AG08396 (cell line): ENCODE measurements at places on chromosomes 12 and 14.

DNA sequence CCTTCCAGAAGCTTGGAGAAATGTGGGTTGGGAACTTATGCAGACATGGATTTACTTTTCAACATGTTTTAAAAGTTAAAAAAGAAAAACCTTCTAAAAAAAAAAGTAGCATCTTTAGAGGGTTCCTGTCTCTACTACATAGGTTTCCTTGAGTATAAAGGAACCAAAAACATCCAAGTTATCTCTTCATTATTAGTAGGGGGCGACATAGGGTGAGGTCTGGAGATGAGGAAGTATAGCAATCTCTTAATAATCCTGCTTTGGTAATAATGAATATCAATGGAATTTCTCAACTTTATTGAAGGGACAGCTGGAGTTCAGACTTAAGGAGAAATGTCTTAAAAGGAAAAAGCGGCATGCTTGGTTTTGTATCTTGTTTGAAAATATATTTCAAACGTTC, 6.5 kb upstream of the PLXNC1 start:
- no peak for DNase-seq

- DNase-seq = no peak
Observed at GRCh38 chr14:76768671-76769500, 7.6 kb downstream of the VASH1 start.

DNA sequence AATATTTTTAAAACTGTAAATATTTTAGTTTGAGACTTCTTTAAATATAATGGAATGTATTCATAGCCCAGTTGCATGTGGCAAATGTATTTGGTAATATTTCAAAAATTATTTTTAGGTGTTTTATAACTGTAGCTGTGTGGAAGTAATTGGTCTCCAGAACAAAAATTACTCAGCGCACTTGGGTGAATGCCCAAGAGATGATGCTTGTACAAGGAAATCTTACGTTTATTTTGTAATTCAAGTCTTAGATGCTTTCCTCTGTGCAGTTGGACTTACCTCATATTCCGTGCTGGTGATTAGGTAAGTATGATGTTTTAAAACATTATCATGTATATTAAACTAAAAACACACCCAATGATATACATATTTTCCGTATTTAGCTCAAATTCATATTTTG, 76.7 kb upstream of the SLCO1B1 start:
- no peak for DNase-seq

DNA sequence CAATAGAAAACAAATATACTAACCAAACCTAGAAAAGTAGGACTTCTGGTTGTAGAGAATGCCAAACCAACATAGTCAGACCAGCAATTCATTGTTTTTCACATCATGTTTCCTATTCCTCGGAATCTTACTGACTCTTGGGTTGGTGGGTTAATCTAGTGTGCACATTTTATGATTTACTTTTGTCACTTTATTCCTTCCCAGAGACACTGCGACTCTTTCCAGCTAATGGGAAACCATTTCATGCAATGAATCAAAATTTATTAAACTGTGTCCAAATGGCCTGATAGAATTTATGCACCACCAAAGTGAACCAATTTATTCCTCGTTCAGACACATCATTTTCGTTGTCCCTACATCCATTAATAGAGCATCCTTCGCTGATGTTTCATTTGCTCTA, 464.9 kb downstream of the RPS29 start:
- no peak for DNase-seq

DNA sequence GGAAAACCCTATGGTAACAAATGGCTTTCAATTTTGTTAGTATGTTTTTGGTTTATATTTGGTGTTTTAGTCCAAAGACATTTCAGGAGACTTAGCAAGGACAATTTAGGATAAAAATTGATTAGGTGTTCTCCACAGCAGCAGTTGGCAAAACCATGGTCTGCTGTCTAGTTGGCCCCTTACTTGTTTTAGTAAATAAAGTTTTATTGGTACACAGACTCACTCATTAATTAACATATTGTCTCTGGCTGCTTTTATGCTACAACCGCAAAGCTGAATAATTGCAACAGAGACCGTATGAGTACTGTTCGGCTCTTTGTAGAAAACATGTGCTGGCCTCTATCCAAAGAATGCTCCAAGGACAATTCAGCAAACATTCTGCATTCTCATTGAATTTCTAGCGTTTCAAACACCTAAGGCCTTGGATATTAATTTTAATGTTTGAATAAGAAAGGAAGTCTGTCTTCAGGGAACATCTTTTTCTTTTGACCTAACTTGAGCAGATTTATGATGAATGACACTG, 77.7 kb downstream of the CCDC92 start:
- DNase-seq = no peak

- DNase-seq = no peak
Observed at GRCh38 chr12:21918456-21918855, 22.8 kb downstream of the ABCC9 start.

DNA sequence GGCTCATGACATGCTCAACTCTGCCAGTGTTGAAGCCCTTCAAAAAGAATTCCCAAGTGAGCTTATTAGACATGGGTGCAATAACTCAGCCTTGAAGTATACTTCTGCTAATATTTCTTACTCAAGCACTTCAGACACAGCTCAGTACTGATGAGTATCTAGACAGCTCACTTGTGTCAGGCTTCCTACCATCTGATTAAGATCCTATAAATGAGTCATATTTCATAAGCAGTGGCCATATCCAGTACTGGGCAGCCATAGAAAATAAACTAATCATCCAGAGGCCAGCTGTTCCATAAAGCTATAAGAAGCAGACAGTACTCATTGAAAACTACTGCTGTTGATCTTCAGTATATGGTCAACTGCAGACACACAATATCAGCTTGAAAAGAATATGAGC, 12.9 kb downstream of the FSCB start:
- no peak for DNase-seq

- DNase-seq = no peak
Observed at GRCh38 chr12:90741611-90742010, 213.4 kb downstream of the CCER1 start.

DNA sequence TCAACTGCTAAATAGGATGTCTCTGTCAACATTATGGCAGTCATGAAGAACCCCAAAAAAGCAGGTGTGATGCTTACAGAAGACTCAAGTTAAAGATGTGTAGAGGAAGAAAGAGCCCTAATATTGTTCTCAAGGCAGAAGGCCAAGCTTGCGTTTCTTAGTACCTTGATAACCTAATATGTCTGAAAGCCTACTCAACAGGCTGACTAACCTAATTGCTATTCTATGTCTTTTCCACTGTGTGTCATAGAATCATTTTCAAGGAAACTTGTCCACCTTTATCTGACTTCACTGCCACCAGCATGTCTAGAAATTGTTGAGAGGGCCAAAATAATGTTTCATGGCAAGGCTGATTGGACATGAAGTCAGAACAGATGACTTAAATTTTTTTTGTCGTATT, 373.2 kb downstream of the BTG1 start:
- DNase-seq = no peak
